ENCODE measurements at places on chromosomes 1 and 21. TPM values are rescaled to one million over a fixed set of nuclear protein-coding genes. Genes with fewer than 3 reads are reported as not detected.

DNA sequence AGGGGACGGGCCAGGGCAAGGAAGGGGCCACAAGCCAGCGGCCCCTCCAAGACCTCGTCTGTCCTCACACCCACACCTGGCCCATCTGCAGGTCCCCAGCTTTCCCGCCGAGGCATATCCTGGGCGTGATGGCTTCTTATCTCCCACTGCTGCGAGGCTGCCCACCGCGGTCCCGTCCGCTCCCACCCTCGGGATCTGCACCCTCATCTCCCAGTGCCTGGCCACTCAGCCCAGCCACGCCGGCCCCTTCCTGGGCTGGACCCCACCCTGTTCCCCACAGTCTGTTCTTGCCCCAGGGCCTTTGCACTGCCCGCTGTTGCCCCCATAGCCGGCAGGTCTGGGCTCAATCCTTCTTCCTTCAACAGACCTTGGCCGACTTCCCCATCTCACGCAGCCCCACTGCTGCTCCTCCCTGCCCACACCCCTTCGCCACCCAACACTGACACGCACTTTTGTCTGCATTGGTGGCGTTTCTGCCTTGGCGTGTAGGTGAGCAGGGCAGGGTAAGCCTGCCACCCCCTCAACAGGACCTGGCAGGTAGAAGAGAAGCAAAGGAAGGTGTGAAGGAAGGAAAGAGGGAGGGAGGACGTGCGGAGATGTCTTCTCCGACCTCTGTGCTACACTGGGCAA is 4.4 kb upstream of the TTC34 start:
- DNase-seq: no peak

The PTPN7 gene
- total RNA-seq: 196 TPM

DNA sequence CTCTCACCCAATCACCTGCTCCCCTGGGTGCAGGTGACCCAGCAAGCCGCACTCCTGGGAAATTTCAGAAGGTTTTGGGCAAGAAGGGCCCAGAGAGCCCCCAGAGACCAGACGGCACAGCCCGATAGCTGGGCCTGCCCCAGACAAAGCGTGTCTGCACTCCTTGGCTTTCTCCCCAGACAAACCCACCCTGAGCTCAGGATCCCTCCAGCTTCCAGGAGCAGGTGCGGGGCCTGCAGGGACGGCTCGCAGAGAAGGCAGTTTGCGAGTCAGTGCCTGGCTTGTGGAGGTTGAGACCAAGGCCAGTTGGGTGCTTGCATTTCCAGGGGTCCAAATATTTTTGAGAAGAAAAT is 6.7 kb downstream of the PDE9A start:
- no peak for DNase-seq

- DNase-seq: no peak
These were observed 61.8 kb downstream of the MACF1 start for GRCh38 chr1:39266269-39266668.

GRCh38 chr1:174569240-174569639 is 121.5 kb downstream of the GPR52 start:
- DNase-seq: no peak

DNA sequence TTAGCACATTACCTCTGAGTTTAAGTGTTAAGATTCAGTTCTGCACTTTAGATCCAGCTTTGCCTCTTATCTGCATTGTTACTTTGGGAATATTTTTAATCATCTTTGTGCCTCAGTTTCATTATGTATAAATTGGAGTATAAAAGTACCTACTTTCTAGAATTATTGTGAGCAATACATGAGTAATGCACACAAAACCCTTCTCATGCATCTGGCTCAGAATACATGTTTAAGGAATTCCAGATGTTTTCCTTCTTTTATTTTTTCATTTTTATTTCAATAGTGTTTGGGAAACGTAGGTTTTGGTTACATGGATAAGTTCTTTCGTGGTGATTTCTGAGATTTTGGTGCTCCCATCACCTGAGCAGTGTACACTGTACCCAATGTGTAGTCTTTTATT is 14.2 kb downstream of the C8A start:
- DNase-seq: no peak

GRCh38 chr1:227731241-227731677 is 3.8 kb downstream of the JMJD4 start:
- no peak for DNase-seq

GRCh38 chr1:171786534-171786933 is 5.1 kb downstream of the METTL13 start:
- no peak for DNase-seq

The DCST1 gene
- total RNA-seq: 0.10 TPM

DNA sequence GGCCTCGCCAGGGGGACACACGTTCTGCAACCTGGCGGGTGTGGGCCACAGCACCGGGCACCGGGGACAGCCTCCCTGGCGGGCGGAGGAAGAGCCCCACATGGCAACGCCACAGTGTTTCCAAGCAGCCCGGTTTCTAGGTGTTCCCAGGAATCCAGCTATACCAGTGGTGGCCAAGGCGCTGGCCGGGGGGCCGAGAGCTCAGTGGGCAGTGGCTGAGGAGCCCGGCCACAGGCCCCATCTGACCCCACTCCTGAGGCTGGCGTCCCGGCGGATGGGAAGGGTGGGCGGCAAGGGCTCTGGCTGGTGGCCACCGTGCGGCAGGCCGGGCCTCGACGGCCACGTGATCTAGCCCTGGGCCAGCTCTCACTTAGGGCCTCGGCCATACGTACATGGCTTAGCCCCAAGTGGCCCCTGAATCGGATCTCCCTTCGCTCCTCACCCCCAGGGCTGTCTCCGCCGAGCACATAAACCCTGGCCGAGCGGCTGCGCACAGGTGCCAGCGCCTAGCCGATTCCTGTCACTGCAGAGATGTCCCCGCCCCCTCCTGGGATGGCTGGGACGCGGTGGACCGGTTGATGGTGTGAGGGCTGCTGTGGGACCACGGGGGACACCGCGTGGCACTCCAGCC is 68.7 kb downstream of the MORN1 start:
- no peak for DNase-seq

The DFFA gene
- total RNA-seq: 26.4 TPM

The LCE6A gene
- total RNA-seq: not detected

The C1QC gene
- not detected for total RNA-seq

The AIM2 gene
- total RNA-seq: 37.6 TPM

The SLC37A1 gene
- 27.5 TPM for total RNA-seq

- DNase-seq: no peak
These were observed 124.0 kb downstream of the KCNH1 start for GRCh38 chr1:211009944-211010343.

- DNase-seq: no peak
These were observed 39.8 kb downstream of the VPS26C start for GRCh38 chr21:37227071-37228002.

DNA sequence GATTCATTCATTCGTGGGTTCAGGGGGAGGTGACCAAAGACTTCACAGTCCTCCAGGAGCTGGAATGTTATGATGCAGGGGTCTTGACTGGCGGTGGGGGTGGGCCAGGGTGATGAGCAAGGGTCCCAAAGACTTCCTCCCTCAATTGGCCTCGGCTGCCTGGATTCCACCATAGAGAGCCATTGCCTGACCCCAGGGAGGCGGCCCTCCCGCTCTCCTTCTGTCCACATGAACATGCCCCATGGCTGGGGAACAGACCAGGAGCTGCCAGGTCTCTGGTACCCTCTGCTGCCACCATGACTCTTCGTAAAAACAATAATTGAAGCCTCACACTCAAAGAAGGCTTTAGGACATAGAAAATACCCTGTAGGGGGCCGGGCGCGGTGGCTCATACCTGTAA is 102.5 kb upstream of the CASZ1 start:
- no peak for DNase-seq

- DNase-seq: no peak
These were observed 39.2 kb downstream of the SIPA1L2 start for GRCh38 chr1:232590744-232591082.

DNA sequence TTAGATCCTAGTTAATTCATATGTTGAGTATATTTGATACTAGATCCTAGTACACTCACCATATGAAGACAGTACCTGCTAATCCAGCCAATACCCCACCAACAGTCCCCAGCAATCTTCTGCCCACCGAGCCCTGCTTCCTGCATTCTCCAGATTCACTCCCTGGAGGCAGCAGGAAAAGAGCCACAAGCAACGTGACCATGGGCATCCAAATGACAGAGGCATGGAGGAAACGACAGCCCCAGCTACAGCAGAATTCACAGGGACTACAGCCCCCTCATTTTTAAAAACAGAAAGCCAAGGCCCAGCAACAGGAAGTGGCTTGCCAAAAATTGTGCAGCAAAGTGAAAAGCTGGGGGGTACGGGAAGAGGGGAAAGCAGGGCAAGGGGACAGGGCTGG is 29.3 kb downstream of the ASTN1 start:
- no peak for DNase-seq

The SPRR3 gene
- not detected for total RNA-seq

- peak; percentile 50 for DNase-seq
These were observed 8.0 kb downstream of the ELOA start for GRCh38 chr1:23751050-23751814.

The PLXNA2 gene
- total RNA-seq: 0.72 TPM

The CELA3A gene
- total RNA-seq: not detected

DNA sequence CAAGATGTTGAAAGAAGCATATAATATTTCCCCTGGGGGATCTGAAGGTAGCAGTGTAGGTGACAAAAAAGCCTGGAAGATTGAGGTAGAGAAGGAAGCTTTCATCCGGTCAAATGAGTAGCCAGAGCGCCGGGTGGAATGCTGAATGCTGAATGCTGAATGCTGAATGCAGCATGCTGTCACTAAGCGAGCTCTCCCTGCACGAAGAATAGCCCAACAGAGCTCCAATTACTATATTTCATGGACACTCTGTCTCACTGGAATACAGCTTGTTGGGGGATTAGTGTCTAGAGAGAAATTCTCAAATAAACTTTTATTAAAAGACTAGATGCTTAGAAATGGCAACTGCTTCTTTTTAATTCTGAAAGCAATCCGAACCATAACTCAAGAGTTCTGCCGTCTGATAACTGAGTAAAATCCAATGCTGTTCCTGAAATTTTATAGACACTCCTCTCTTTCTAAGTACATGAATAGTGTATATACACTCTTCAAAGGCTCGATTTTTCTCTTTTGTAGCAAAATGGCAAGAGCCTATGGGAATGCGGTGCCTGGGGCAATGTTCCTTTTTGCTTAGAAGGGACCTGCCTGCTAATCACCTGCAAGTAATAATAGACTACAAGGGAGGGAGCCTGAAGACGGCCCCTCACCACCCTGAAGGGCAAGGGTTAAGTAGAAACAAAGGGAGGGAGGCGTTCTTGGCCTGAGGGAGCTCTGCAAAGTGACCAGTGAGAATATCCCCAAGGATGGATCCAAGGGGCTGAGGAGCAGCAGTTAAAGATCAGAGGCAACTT is 203.7 kb upstream of the ESRRG start:
- DNase-seq: no peak

The PBX1 gene
- total RNA-seq: 0.74 TPM

- DNase-seq: no peak
These were observed 310.7 kb downstream of the PLPP3 start for GRCh38 chr1:56268519-56269140.

Data from activated T-cell treated with anti-CD3 and anti-CD28 coated beads, Interleukin-2, amount 50 U/mL, for 72 hours (primary cell).